ENCODE measurements at places on chromosomes 7 and 10.

- no peak for DNase-seq
Observed at GRCh38 chr10:19577807-19578206, 238.4 kb upstream of the PLXDC2 start.

- DNase-seq, result no peak
Observed at GRCh38 chr7:142194201-142194600, 63.7 kb downstream of the PRSS58 start.

DNA sequence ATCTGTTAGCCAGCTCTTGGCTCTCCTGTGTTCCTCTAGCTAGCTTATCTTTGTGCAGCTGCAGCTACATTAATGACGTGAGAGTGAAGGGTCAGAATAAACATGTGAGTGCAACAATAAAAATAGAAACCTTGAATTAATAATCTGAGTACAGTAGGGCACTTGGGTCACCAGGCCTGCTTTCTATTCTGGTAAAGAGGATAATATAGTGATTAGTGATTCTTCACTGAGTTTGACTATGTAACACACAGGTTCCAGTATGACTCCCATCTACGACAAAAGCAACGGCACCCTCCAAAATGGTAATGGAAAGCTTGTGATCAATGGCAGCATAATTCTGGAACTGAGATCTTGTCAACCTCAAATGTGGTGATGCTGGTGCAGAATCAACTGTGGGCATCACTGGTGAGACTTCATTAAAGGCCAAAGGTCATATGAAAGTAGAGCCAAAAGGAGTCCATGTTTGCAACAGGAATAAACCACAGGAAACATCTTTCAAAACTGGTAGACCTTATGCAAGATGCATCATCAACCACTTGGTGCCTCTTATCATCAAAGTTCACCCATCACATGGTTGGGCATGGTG is 77.6 kb downstream of the NRBF2 start:
- no peak for DNase-seq

- DNase-seq, result peak; percentile 41
Observed at GRCh38 chr10:110077436-110078130, 69.8 kb downstream of the ADD3 start.

DNA sequence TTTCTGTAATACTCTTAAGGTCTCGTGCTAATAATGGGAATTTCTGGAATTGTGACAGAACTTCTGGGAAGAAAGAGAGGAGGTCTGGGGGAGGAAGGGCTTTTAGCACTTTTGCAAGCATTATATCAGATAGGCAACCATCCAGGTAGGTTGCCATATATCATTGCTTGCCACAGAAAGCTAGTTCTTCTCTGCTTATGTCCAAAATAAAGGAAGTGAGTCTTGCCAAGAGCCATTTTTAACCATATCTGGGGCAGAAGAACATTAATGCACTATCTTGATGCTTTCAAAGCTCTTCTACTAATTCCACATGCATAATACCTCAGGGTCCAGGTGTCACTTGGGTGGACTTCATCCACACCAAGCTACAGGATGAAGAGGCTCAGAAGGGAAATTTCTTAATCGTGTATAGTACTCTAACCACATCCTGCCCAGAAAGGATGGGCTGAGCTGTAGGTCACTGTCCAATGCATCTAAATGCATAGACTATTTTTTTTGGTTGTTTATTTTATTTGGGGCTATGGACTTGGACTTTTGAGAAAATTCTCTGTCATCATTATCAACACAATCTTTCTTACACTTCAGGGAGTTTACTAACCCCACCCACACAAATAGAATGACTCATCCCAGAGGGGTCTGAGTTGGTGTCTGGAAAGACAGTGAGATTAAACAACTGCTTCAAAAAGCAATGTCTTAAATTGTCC is 68.9 kb upstream of the ADO start:
- peak; percentile 36 for DNase-seq

DNA sequence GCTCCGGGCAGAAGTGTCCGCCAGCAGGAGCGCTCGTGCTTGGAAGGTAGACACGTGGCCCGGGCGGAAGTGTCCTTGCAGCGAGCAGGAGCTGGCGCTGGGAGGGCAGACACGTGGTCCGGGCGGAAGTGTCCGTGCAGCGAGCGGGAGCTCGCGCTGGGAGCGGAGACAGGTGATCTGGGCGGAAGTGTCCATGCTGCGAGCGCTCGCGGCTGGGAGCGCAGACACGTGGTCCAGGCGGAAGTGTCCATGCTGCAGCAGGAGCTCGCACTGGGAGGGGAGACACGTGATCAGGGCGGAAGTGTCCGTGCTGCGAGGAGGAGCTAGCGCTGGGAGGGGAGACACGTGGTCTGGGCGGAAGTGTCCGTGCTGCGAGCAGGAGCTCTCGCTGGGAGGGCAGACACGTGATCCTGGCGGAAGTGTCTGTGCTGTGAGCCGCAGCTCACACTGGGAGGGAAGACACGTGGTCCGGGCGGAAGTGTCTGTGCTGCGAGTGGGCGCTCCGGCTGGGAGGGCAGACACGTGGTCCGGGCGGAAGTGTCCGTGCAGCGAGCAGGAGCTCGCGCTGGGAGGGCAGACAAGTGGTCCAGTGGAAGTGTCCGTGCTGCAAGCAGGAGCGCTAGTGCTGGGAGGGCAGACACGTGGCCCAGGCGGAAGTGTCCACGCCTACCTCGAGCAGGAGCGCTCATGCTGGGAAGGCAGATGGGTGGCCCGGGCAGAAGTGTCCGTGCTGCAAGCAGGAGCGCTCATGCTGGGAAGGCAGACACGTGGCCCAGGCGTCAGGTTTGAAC is 41.1 kb upstream of the PRKAR1B start:
- DNase-seq, result no peak

- DNase-seq, result no peak
Observed at GRCh38 chr10:96610817-96611216, 24.0 kb upstream of the TM9SF3 start.
